Gastrocnemius medialis (tissue), 4 donors: ENCODE measurements at places on chromosomes 13 and 19.

- no peak for DNase-seq
- peaks cover 50% of the 10 kb centered on the region for H3K36me3 ChIP-seq
- no peaks in the 10 kb centered on the region for H3K27me3 ChIP-seq
Measured at GRCh38 chr19:648305-648704, 8.6 kb downstream of the FGF22 start.

DNA sequence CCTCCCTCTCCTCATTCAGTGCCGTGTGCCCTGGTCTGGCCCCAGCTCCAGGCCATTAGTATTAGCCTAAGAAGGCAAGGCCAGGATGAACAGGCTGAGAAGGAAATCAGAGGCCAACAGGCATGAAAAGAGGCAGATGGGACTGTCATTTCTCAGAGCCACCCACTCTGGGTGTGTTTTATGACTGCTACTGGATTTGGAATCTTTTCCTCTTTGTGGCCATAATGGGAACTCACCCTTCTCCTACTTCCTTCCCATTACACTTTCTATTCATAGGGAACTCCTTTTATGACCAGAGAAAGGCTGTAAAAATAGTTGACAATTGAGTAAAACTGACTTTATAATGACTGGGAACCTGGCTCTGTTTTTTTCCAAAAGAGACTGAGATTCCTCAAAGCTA, 17.7 kb downstream of the CEACAM8 start:
- no peaks in the 10 kb centered on the region for H3K4me1 ChIP-seq
- H3K27me3 ChIP-seq, result no peaks in the 10 kb centered on the region
- no peaks in the 10 kb centered on the region for H3K36me3 ChIP-seq
- H3K4me3 ChIP-seq, result no peak overlapping the region
- DNase-seq, result no peak
- H3K27ac ChIP-seq, result no peak overlapping the region

DNA sequence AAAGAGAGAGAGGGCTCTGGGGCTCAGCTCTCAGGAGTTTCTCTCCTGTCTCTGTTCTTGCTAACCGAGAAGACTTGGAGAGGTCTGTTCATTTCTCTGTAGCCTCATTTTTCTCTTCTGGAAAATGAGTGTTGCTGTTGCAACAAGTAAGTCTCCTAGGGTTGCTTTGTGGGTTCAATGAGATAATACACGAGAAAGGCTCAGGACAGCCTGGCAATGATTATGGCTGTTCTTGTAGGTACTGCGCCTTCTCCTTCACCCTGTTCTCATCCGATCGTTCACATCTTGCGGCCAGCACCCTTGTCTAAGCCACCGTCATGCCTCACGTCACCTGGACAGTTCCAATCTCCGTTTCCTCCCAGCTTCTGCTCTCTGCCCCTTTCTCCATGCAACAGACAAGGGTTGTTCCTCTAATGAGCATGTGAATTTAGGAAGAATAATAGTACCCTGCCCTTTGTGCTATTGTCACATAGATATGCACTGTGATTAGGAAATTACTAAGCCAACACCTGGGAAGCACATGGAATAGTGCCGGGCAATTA, 4.2 kb downstream of the C5AR1 start:
- peaks cover 33% of the 10 kb centered on the region for H3K27me3 ChIP-seq
- no peak overlapping the region for H3K27ac ChIP-seq
- no peak overlapping the region for H3K4me3 ChIP-seq
- no peak for DNase-seq
- no peaks in the 10 kb centered on the region for H3K4me1 ChIP-seq

DNA sequence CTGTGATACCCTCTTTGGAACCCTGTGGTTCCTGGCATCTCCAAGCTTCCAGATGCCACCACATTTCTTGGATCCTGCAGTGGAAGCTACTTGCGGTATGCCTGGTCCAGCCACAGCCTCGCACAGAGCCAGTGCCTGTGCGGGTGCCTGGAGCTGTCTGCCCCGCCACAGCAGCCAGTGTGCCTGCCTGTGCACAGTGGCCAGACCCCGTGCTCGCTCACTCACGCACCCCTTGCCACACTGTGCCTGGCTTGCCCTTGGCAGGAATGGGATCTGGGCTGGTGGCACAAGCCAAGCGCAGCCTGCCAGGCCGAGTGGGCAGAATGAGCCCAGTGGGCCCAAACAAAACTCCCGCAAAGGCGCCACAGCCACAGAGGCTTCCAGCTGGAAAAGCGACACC, 26.2 kb downstream of the POMP start:
- no peak overlapping the region for H3K4me3 ChIP-seq
- no peak overlapping the region for H3K27ac ChIP-seq
- H3K36me3 ChIP-seq, result no peaks in the 10 kb centered on the region

DNA sequence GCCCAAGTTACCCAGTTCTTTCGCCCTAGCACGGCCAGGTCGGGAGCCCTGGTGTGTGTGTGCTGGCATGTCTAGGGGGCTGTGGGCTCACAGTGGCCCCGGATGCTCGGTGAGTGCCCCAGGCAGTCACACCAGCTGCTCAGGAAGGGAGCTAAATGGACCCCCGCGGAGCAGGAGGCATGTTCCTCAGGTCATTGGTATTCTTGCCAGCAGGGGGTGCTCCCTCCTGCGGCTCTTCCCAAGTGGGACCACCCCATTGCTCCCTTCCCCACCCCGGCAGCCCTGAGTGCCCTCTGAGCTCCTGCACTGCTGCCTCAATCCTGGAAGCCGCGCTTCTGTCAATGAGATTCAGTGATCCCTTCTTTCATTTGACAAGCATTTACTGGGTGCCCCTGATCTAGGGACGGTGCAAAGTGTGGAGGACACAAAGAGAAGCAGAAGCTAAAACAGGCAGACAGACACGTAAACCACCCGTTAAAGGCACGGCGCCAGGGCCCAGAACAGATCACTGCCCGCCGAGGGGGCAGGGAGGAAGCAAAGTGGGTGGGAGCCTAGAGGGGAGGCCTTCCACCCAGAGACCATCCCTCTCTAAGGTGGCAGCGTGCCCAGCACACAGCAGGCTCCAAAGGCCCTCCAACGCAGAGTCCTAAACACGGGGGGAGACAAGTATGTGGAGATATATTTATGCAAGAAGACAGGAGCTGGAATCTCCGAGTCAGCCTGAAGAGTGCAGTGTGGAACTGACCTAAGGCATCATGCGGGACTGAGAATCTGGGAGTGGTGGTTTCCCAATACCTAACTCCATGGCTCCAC, 5.2 kb upstream of the ADPRHL1 start:
- H3K27me3 ChIP-seq, result no peaks in the 10 kb centered on the region
- H3K4me3 ChIP-seq, result no peak overlapping the region
- no peaks in the 10 kb centered on the region for H3K36me3 ChIP-seq
- no peak for DNase-seq
- no peak overlapping the region for H3K27ac ChIP-seq

- no peaks in the 10 kb centered on the region for H3K27me3 ChIP-seq
- H3K4me1 ChIP-seq, result no peaks in the 10 kb centered on the region
- H3K27ac ChIP-seq, result no peak overlapping the region
- no peaks in the 10 kb centered on the region for H3K36me3 ChIP-seq
- no peak overlapping the region for H3K4me3 ChIP-seq
- no peak for DNase-seq
Measured at GRCh38 chr13:30093236-30093635, 214.1 kb downstream of the KATNAL1 start.

DNA sequence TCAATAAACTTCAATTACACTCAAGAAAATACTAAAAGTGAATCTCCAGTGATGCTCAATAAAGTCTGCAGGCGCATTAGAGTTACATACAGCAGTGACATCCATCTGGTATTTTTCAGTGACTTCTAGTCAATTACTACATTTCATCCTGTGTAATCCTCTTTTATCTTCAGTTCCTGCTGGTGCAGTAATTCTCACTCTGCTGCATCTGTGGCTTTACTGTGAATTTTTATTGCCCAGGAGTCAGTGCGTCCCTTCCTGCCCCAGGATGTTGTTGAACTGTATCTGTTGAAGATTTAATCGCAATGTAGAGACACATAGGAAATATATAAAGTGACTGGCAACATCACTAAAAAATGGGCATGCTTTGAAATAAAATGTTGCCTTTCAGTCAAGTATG, 196.3 kb upstream of the TMTC4 start:
- no peak overlapping the region for H3K27ac ChIP-seq
- H3K4me3 ChIP-seq, result no peak overlapping the region
- no peaks in the 10 kb centered on the region for H3K27me3 ChIP-seq
- DNase-seq, result no peak
- no peaks in the 10 kb centered on the region for H3K4me1 ChIP-seq
- no peaks in the 10 kb centered on the region for H3K36me3 ChIP-seq

DNA sequence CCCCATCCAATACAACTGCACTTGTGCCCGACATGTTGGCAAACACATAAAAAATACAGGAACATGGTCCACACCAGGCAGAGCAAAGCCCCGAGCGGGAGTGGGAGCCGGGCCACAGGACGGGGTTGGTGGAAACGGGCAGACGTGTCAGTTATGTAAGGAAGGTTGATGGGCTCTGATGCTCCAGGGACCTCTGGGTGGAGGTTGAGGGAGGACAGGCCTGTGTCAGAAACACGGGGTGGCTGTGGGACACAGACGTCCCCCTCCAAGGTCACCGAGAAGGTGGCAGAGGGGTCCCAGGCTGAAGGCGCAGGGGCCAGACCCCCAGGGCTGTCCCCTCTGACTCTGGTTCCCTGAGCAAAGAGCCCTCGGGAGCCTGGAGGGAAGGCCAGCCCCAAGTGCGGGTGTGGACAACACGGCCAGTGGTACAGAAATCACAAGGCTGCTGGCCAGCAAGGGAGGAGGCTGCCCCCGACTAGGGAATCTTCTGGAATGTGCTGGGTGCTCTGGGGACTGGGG, 31.4 kb upstream of the C13orf46 start:
- no peaks in the 10 kb centered on the region for H3K27me3 ChIP-seq
- H3K4me1 ChIP-seq, result no peaks in the 10 kb centered on the region
- H3K36me3 ChIP-seq, result peaks cover 15% of the 10 kb centered on the region
- DNase-seq, result peak; percentile 6
- H3K4me3 ChIP-seq, result no peak overlapping the region

DNA sequence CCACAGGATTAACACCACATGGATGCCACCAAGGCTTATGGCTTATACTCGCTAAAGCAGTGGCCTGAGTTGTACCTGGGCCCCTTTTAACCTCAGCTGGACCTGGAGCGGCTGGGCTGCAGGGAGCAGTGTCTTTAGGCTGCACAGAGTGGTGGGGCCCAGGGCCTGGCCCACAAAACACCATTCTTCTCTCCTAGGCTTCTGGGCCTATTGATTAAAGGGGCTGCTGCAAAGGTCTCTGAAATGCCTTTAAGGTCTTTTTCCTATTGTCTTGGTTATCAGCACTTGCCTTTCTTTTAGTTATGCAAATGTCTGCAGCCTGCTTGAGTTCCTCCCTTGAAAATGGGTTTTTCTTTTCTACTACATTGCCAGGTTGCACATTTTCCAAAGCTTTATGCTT, 973.9 kb upstream of the PRR20A start:
- no peak overlapping the region for H3K27ac ChIP-seq
- no peak for DNase-seq
- no peaks in the 10 kb centered on the region for H3K27me3 ChIP-seq
- H3K36me3 ChIP-seq, result no peaks in the 10 kb centered on the region
- H3K4me1 ChIP-seq, result no peaks in the 10 kb centered on the region

- DNase-seq, result no peak
- no peaks in the 10 kb centered on the region for H3K27me3 ChIP-seq
- no peak overlapping the region for H3K27ac ChIP-seq
- H3K4me3 ChIP-seq, result no peak overlapping the region
- no peaks in the 10 kb centered on the region for H3K36me3 ChIP-seq
Measured at GRCh38 chr19:34182125-34182524, 9.8 kb downstream of the LSM14A start.

- no peaks in the 10 kb centered on the region for H3K4me1 ChIP-seq
- H3K27me3 ChIP-seq, result peaks cover 36% of the 10 kb centered on the region
- H3K27ac ChIP-seq, result no peak overlapping the region
- DNase-seq, result no peak
Measured at GRCh38 chr19:7789447-7789846, 26.4 kb downstream of the CLEC4M start.

GRCh38 chr13:73829416-73829815, 304.8 kb downstream of the KLF12 start:
- DNase-seq, result no peak
- no peaks in the 10 kb centered on the region for H3K4me1 ChIP-seq
- no peak overlapping the region for H3K4me3 ChIP-seq
- H3K27me3 ChIP-seq, result no peaks in the 10 kb centered on the region

GRCh38 chr19:13120817-13121216, 2.8 kb downstream of the NACC1 start:
- H3K36me3 ChIP-seq, result no peaks in the 10 kb centered on the region
- peaks cover 22% of the 10 kb centered on the region for H3K4me1 ChIP-seq
- H3K27me3 ChIP-seq, result no peaks in the 10 kb centered on the region
- peak overlapping the region; percentile 75 for H3K27ac ChIP-seq

DNA sequence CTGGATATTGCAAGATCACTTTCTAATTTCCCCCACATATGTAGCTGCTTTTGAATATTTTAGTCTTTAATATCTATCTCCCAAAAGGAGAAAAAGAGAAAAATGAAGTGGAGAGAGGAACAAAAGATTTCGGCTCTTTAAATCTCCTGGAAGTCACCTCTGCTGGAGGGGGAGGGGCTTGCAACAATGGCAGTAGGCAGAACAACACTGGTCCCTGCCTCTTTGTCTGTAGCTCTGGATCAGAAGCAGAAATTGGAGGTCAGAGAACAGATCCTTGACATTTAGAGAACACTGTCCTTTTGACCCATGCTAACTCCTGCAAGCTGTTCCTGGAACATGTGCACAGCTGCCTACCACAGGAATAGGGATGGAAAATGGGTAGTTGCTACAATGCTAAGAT, 86.7 kb upstream of the GPR12 start:
- no peaks in the 10 kb centered on the region for H3K36me3 ChIP-seq
- H3K4me1 ChIP-seq, result no peaks in the 10 kb centered on the region
- H3K4me3 ChIP-seq, result no peak overlapping the region
- no peak for DNase-seq

- DNase-seq, result no peak
- no peak overlapping the region for H3K27ac ChIP-seq
- no peak overlapping the region for H3K4me3 ChIP-seq
- no peaks in the 10 kb centered on the region for H3K27me3 ChIP-seq
Measured at GRCh38 chr19:21256722-21257121, 72.5 kb downstream of the ZNF708 start.

- no peak overlapping the region for H3K4me3 ChIP-seq
- no peaks in the 10 kb centered on the region for H3K36me3 ChIP-seq
- H3K4me1 ChIP-seq, result no peaks in the 10 kb centered on the region
- H3K27me3 ChIP-seq, result no peaks in the 10 kb centered on the region
Measured at GRCh38 chr13:96036515-96036914, 16.7 kb downstream of the UGGT2 start.

DNA sequence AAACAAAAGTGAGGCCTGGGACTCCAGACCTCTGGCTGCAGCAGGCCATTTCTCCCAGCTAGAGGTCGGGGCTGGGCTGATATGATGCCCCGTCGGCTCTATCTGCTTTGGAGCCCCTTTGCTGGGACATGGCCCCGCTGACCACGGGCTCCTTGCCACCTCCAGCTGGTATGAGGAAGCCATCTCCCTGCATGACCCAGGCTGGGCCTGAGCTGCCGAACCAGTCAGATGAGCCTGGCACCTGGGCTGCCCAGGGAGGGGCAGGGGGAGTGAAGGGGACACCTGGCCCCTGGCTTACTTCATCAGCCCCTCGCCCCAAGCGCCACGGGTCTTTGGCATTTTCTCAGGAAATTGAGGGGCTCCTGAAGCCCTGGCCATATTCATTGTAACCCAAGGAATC, 7.8 kb downstream of the ZSWIM4 start:
- H3K27me3 ChIP-seq, result no peaks in the 10 kb centered on the region
- H3K27ac ChIP-seq, result no peak overlapping the region
- H3K4me3 ChIP-seq, result no peak overlapping the region
- no peaks in the 10 kb centered on the region for H3K4me1 ChIP-seq
- no peak for DNase-seq

GRCh38 chr19:35069696-35070095, 28.2 kb downstream of the HPN start:
- no peaks in the 10 kb centered on the region for H3K27me3 ChIP-seq
- H3K36me3 ChIP-seq, result no peaks in the 10 kb centered on the region
- H3K27ac ChIP-seq, result no peak overlapping the region
- no peak for DNase-seq
